ENCODE measurements at places on chromosomes 5 and 9.

DNA sequence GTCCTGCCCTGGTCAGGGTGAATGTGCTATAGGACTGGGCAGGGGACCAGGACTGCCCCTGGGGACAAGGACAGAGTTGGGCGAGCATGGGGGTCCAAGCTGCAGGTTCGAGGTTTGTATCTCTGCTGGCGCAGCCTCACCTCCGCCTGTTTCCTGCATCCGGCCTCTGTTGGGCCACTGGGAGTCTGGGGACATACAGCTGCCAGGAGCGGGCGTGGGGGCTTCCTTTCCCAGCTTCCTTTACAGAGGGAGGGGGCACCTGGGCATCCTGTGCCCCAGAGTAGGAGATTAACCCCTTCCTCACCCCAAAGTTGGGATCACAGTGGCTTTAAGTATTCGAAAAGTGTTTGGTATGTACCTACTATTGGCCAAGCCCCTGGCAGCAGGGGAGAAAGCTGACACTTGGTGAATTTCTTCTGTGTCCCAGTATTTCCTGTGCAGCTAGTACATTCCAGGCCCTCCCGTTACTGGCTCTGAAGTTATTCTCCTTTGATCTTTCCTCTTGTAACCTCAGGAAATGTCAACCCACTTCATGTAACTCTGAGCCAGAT lies 19.0 kb downstream of the OLFML2A start:
- no peak for DNase-seq

DNA sequence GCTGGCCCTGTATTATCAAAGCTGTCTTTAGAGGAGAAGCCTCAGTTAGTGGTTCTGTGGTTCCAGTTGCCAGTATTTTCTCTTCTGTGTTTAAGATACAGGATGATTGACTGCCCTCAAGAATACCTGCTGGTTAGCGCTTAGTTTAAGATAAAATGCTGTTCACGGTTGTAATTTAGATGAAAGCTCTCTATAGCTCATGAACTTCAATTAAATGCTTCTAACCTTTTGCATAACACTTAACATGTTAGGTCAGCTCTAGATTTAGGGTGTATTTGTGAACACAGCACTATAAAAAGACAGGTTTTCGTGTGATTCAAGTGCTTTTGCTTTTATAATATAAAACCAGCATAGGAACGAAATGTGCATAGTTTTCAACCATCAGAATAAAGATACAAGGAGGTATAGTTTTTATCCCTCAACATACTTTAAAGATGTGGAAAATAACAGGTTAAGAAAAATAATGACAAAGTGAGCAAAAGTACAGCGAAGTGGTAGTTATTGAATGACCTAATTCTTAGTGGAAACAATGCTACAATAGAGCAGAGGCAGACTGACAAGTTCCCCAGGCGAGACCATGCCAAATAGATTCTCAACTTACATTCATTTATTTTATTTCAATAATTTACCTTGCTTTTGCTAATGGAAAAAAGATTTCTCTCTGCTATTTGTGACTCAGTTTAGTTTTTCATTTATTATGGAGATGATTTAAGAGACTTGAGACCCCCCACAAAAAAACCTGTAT lies 602.6 kb upstream of the DMAC1 start:
- no peak for DNase-seq

- DNase-seq, result no peak
Measured at GRCh38 chr9:83536332-83536731, 1.9 kb downstream of the FRMD3 start.

GRCh38 chr9:94017939-94018531 lies 62.9 kb upstream of the BARX1 start:
- DNase-seq, result no peak

GRCh38 chr5:124001036-124001615 lies 489.1 kb downstream of the CSNK1G3 start:
- DNase-seq, result no peak

GRCh38 chr5:39794513-39795210 lies 369.9 kb upstream of the DAB2 start:
- DNase-seq, result no peak

GRCh38 chr9:134065612-134066419 lies 2.0 kb downstream of the BRD3 start:
- peak; percentile 19 for DNase-seq

- DNase-seq, result no peak
Measured at GRCh38 chr5:59067956-59068656, 485.2 kb downstream of the RAB3C start.

GRCh38 chr5:158456756-158457155 lies 597.8 kb upstream of the CLINT1 start:
- no peak for DNase-seq

DNA sequence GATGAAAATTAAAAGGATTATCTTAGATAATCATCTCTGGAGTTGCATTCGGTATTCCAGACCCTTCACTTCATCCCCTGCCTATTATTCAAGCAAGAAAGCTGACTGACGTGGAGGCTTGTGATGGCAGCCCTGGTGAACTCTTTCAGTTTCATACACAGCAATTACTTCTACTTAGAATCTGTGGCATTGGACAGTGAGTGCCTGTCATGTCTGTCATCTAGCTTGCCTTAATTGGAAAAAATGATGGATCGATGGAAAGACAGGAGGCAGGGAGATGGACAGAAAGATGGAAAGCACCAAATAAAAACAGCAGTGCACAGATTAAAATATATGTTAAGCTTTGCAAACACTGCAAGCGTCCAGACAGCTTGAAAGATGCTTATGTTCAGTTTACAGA lies 1371.0 kb upstream of the CDH6 start:
- DNase-seq, result no peak

- DNase-seq, result no peak
Measured at GRCh38 chr9:27125030-27125429, 16.0 kb downstream of the TEK start.

GRCh38 chr5:157352756-157353340 lies 86.9 kb downstream of the CYFIP2 start:
- no peak for DNase-seq

DNA sequence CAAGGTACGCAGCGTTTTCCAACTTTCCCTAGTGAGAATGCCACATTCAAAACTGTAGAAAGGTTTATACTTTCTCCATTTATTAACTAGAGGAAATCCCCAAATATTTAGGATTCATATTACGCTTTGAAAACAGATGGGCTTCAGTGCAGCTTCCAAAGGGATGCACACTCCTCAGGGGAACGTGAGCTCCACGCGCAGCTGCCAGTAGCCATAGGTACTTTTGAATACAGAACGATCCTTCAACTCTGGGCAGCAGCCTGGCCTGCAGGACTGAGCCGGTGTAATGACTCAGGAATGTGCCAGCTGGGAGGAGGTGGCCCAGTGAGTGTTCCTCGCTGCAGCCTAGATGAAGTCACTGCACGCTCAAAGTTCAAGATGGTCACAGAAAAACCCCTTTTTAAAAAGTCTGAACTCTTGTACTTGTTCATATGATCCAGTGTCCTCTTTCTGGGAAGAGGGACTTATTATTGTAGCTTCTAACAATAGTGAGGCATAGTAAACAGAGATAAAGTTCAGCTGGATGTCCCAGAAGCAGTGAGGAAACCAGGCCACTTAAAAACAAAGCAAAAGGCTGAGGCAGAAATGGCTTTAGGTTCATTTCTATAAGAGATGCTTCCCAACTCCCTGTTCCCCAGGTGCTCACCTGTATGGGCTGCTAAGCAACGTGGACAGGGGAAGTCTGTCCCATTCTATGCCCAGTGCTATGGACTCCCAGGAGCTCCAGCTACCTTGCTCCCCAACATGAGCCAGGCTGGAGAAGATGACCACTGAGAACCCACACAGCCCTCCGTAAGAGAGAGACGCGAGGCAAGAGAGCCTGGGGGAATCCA lies 130.0 kb downstream of the LHFPL2 start:
- no peak for DNase-seq

- no peak for DNase-seq
Measured at GRCh38 chr9:9997585-9997984, 615.2 kb downstream of the PTPRD start.

DNA sequence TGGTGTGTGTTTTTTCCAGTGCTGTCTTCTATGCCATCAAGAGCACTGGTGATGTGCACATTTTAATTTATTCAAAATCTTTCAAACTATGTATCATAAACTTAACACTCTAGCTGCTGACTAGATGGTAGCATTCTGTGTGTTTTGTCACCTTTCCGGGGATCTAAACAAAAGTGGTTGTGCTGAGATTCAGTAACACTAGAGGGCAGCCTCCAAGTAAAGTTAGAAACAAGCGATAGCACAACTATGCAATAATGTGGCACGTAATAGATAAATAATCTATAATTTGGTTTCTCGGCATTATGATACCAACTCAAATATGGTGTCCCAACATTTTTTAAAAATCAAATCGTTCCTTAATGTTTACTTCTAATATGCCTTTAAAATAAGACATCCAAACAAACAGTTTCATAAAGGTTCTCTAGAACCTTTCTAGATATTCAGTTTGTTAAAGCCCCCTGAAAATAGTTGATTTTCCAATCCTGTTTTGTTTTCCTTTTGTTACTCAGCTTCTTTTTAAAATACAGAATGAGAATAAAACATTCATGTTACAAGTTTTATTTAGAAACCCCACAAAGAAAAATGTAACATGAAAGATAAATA lies 16.9 kb downstream of the SEMA6A start:
- no peak for DNase-seq

- DNase-seq, result no peak
Measured at GRCh38 chr9:130243882-130244170, 21.7 kb upstream of the HMCN2 start.

DNA sequence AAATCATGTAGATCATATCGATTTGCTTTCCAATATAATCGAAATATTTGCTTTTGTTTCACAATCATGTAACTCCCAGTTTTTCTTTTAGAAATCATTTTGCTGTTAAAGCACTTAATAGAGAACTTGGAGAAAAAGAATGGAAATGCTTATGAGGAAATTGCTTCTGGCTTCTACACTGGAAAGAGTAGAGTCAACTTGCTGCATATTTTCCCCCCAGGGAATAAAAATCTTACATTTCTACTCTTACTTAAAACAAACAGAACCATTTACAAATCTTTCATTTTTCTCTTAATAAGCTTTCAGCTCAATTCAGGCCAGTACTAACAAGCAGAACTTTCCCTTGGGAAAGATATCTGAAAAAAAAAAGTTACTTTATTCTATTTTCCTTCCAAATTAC lies 312.0 kb downstream of the CHSY3 start:
- DNase-seq, result no peak

DNA sequence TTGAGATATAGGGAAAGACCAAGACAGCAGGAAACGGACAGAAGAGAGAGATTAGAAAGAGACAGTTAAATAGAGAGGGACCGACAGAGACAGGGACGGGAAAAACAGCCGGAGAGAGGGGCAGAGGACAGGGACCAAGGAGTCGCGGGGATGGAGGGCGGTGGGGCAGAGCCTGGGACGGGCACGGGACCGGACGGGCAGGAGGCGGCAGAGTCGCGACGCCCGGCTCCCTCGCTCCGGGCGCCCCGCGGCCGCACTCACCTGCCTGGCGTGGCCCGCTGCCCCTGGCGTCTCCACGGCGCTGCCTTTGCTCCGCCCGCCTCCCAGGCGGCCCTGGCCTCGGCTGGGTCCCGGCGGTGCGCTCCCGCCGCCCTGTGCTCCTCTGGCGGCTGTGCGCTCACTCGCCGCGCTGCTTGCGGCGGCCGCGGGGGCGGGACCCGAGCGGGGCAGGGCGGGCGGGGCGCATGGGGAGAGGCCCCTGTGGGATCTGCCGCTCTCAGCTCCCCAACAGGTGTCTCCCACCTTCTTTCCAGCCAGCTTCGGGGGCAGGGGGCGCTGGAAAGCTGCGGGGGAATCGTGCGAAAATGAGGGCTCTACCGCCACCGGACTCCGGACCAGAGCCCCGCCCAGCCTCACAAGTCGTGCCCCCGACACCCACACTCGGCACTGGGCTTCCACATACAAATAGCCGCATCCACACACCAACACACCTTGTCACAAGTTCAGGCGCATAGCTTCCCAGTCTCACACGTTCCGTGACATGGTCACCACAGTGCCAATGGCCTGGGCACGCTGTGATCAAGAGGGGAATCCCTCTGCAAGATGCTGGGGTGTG lies at the start of gene ARID3C:
Gene ARID3C, minus strand, starts transcription at position 411 of the 835 bp plus-strand sequence. CDS start 1,052 bp downstream, outside the sequence.
- DNase-seq, result no peak

GRCh38 chr9:94780516-94780950 lies 54.0 kb downstream of the AOPEP start:
- DNase-seq, result no peak

- DNase-seq, result no peak
Measured at GRCh38 chr5:72508241-72509170, 1.3 kb upstream of the ZNF366 start.

- no peak for DNase-seq
Measured at GRCh38 chr5:76547891-76548524, 75.2 kb downstream of the F2RL2 start.

- DNase-seq, result no peak
Measured at GRCh38 chr5:83362526-83362925, 109.0 kb upstream of the VCAN start.

DNA sequence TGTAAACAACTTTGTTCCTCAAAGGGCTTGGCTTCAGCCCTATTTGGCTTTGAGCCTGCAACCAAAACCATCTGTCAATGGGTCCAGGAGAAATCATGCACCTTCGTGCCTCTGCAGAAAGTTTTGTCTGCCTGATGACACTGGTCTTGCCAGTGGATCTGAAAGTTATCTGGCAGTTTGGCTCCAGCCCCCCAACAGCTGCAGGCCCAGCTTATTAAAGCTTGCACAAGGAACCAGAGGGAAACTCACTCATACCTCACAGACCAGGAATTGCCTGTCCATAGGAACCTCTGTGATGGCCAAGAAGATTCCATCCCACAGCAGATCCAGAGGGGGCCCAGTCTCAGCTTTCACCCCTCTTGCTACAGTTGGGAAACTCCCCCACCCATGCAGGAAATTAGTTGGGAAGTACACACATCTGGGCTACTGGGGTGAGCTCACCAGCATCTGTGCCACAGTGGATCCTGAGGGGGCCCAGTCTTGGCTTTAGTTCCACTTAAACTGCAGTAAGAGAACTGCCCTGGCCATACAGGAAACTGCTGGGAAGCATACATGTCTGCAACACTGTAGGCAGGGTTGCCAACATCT lies 265.5 kb downstream of the GRIA1 start:
- no peak for DNase-seq

- no peak for DNase-seq
Measured at GRCh38 chr9:133692364-133692985, 45.7 kb downstream of the SARDH start.

- DNase-seq, result no peak
Measured at GRCh38 chr5:5039918-5040317, 100.2 kb upstream of the ADAMTS16 start.

GRCh38 chr9:116644091-116644688 lies 42.9 kb upstream of the TRIM32 start:
- no peak for DNase-seq

- DNase-seq, result no peak
Measured at GRCh38 chr9:116144555-116144954, 9.0 kb upstream of the PAPPA start.
